Stimulated activated CD8-positive, alpha-beta memory T cell treated with anti-CD3 and anti-CD28 coated beads, Interleukin-7, amount 100 ng/mL, for 1 hour (primary cell): ENCODE measurements at places on chromosomes 1 and 21.
A peak's percentile ranks its signal among the peaks of the same experiment; 100 is the strongest.

- DNase-seq: no peak
Measured at GRCh38 chr1:156491151-156491949, 9.2 kb downstream of the MEF2D start.

- no peak for DNase-seq
Measured at GRCh38 chr1:41368366-41368765, 7.1 kb downstream of the FOXO6 start.

DNA sequence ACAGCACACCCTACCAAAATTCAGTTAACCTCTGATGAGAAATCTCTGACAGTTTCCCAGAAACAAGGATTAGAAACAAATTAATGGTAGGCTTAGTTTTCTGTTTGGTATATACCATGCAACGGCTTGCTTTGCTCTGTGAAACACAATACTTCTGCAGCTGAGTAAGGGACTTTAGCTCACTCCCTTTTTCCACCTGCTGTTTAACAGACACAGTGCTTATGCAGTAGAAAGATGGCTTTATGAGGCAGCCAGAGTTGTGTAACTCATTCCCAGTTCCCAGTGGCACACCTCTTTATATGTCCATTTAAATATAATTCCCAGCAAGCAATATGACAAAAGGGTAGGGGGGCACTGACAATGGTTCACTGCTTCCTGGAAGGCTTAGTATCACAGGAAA is 124.0 kb downstream of the PIGK start:
- no peak for DNase-seq

DNA sequence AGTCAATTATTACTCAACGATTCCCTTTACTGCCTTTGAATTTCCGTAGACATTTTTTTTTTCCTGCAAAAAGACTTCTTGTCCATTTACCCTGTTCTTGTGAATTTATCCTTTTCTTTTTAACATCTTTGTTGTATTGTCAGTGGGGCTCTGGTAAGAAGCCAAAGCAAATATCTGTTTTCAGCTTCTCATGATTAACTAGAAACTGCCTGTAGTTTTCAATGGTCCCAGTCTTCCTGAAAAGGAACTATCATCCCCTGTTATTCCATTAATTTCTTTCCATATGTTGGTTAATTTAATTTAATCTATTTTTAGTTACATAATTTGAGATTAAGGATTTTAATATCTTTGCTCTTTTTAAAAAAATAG is 28.0 kb downstream of the SH3BGR start:
- DNase-seq: no peak

DNA sequence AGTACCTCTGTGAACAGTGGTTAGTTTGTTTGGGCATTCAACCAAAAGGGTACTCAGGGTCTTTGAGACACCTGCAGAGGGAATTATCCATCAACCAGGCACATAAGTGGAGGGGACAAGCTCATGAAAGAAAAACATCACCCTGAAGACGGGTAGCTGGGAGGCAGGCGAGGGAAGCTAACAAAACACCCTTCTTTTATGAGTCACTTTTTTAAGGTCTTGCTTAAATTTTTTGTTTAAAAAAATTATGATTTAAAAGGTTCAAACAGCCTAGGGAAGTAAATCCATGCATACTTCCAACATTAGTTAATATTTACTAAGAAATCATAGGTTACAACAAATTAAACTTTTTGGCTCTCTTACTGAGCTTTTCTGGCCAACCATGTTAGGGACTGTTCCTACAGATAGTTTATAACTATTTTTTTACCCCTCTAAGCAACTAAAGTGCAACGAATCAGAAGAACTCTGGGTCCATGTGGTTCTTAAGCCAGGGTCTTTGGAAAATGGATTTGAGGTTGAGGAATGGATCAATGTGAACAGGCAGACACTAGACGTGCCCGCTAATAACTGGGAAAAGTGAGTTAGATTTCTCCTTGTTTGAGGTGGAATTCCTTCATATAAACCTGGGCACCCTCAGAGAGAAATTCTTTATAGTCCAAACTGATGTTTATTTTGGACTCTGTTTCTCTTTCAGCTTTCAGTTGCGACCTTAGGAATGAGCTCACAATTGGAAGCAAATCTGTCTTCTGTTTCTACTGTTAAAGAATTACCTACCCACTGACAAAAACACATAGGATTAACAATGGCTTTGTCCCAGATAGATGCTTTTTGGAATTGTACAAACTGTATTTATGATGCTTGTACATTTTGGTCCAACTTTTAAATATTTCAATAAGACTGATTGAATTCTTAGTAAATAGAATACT is 123.0 kb downstream of the LYPLAL1 start:
- no peak for DNase-seq

DNA sequence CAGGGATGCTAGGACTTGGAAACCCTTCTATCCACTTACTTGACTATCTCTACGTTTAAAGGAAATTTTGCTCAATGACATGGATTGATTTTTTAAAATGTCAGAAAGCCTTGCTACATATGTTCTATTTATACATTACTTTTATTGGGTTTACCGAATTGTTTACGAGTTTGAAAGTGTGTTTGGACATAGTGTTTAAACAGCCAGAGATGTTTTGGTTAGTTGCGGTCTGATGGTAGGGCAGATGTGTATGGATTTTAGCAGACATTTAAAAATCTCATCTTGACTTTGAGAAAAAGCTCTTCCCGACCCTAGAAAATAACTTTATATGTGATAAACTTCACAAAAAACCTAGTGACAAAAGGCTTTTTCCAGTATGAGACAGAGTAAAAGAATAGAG is 513.7 kb downstream of the PLA2G4A start:
- DNase-seq: no peak

DNA sequence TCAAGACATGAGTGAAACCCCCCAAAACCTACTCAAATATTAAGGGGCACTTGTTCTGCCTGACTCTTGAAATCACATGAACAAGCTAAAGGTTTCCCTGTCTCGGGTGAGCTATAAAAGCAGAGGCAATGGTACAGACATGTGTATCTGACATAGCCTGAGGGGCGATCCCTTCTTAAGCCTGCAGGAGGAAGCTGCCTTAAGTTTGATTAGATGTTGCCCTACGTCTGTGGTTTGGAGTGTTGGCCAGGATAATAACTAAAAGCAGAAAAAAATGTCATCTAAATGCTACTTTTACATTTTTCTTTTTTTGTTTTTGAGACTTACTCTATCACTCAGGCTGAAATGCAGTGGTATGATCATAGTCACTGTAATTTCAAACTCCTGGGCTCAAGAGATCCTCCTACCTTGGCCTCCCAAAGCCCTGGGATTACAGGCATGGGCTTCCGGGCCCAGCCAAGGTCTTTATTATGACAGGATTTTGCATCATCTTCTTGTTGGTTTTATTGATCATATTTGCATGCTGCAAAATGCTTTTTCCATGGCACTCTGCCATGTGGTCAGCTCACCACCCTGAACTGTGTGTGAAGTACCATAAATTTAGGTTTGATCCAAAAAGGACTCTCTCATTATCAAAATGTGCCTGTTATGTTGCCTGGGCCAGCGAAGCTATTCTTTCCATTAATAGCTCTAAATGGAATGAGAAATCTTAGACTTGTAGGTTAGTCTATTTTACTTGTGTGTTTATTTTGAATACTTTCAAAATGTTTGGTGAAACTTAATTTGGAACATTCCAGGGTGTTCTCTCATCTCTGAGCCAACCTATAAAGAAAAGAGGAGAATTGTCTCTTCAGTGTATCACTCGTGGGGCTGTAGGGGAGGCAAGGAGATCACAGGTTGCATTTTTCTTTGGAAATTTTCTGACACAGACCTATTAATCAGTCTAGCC is 15.0 kb upstream of the HMGN1 start:
- DNase-seq: no peak

DNA sequence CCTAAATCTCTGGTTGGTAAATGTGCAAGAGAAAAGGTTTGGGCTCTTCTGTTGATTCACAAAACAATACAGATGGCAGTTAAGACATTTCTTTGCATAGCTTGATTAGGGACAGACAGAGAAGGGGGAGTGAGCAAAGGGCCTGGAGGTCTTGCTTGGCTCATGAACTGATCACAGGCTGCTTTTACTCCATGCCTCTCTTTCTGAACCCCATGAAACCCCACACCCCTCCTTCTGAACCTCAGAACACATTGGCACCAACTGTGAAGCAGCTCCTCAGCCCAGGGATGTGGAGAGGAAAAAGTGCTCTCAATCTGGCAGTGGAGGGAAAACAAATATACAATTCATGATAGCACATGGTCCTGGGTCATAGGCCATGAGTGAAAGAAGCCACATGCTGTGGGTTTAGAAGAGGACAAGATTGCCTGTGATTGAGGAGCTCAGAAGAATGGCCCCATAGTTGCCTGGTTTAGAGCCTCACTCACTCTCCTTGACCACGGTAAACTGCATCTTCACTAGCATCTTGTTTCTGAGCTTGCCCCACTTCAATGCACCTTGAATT is 111.6 kb upstream of the GADD45A start:
- DNase-seq: no peak

DNA sequence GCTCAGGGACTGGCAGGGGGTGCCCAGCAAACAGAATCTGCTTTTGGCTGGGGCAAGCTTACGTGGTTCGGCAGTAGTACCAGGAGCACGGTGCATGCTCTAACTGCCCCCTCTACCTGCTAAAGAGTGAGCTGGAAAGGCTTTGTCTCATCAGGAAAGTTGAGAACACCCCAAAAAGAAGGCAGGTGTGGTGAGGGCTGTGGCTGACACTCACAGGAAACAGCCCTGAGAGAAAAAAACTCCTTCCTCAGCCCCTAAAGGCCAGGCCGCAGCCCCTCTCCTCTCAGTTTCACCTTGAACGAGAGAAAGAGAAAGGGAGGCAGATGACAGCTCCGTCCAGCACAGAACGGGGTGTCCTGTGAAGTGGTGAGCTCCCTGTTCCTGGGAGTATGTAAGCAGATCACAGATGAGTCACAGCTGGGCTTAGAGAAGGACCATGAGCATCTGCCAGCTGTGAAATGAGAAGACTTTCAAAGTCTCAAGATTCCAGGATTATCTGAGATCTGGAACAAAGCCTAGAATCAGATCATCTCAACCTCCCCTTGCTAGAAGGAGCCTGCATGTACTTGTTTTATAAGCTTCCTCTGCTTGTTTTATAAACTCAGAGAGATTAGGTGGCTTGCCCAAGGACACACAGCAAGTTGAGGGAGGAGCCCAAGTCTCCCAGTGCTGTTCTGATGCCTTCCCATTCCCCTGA is 13.4 kb downstream of the LAPTM5 start:
- DNase-seq: no peak

GRCh38 chr21:28444111-28444510 is 548.6 kb downstream of the LTN1 start:
- DNase-seq: no peak

- DNase-seq: no peak
Measured at GRCh38 chr1:231628207-231628876, 1.8 kb downstream of the DISC1 start.

DNA sequence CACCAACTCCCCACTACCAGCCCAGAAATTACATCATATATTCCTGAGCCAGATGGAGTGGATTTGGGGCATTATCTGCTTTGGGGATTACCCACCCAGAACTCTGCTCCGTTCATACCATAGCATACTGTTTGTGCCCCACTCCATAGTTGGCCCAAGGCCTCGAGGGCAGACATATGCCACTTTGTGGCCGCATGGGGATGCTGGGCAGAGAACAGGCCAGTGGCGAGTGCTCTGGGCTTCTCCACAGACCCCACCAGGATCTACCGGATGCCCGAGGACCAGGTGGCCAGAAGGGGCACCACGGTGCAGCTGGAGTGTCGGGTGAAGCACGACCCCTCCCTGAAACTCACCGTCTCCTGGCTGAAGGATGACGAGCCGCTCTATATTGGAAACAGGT is 68.0 kb upstream of the CNTN2 start:
- DNase-seq: no peak

DNA sequence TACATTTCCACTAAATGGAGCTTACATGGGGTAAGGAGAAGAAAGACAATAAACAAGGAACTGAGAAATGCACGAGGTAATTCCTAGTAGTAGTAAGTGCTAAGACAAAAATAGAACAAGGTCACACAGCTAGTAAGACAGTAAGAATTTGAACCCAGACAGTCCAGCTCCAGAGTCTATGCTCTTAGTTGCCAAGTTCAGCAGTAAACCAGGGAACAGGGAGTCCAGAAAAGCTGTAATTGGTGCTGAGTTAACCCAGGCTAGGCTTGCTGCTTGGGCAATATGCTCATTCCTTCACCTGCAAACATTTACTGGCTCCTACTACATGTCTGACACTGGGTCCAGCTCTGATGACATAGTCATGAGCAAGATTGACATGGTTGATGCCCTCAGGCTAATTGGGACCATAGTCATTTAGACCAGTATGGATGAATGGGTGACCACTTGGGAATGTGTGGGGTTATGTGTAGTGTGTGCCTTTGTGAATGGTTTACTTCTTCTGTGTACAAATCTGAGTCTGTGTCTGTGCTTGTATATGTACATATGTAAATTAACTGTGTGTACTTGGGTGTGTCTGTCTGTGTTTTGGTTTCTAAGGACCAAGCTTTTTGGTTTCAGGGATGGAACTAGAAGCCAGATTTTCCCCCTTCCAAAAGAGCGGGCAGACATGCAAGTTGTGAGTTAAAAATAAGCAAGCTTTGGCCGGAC is 2.0 kb downstream of the GPX7 start:
- no peak for DNase-seq

GRCh38 chr1:27357281-27358037 is 9.3 kb downstream of the MAP3K6 start:
- peak; percentile 66 for DNase-seq

GRCh38 chr21:38804789-38805327 is 871 bp upstream of the ETS2 start:
- no peak for DNase-seq

- DNase-seq: no peak
Measured at GRCh38 chr1:200861937-200862647, 10.7 kb upstream of the GPR25 start.

- DNase-seq: no peak
Measured at GRCh38 chr1:43524804-43525203, 5.9 kb upstream of the PTPRF start.

GRCh38 chr1:151187205-151187604 is 2.8 kb downstream of the VPS72 start:
- no peak for DNase-seq

- DNase-seq: no peak
Measured at GRCh38 chr1:38117444-38117887, 70.9 kb upstream of the POU3F1 start.

DNA sequence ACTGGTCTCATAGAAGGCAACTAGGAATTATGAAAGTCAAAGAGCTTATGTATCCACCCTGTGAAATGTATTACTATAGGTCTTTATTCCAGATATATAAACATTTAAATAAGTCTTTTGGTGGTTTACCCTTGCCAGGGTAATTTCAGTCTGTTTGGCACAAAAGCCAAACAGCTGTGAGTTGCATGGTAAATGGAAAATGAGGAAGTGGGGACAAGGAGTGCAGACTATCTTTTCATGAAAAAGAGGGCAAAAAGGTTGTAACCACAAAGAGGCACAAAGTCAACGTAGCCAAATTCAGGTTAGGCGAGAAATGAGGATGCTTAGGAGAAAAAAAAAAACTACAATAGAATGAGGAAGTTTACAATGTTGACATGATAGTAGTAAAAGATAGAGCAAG is 492.3 kb upstream of the PRMT6 start:
- no peak for DNase-seq

- DNase-seq: peak; percentile 37
Measured at GRCh38 chr1:42456754-42457089, 379 bp downstream of the PPCS start.
